ENCODE measurements at places on chromosomes 13 and 19.

GRCh38 chr19:35750167-35750566 lies 1.8 kb downstream of the LIN37 start:
- DNase-seq: no peak

GRCh38 chr13:40189426-40189825 lies 477.0 kb downstream of the FOXO1 start:
- no peak for DNase-seq

- DNase-seq: no peak
Observed at GRCh38 chr13:26950546-26950945, 190.0 kb upstream of the GPR12 start.

GRCh38 chr13:93745884-93746283 lies 519.3 kb downstream of the GPC6 start:
- DNase-seq: no peak

GRCh38 chr19:50896591-50897190 lies 14.5 kb downstream of the KLK4 start:
- peak; percentile 59 for DNase-seq

DNA sequence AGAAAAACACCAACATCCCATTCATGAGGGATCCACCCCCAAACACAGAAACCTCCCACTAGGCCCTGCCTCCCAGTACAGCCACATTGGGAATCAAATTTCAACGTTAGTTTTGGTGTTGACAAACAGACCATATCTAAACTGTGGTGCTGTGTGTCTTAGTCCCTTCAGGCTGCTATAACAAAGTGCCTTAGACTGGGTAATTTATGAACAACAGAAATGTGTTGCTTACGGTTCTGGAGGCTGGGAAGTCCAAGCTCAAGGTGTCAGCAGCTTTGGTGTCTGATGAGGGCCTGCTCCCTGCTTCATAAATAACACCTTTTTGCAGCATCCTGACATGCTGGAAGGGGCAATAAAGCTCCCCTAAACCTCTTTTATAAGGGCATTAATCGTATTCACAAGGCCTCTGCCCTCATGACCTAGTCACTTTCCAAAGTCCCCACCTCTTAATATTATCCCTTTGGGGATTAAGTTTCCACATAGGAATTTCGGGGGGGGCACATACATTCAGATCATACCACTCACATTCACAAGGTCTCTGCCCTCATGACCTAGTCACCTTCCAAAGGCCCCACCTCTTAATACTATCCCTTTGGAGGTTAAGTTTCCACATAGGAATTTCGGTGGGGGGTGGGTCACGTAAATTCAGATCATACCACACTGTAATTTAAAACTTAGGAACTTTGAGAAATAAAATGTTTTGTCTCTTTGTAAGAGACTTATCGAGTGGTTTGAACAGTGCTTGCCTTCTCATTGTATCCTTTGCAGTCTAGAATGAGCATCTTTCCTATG lies 27.5 kb downstream of the ZNF507 start:
- no peak for DNase-seq

Data from KBM-7 (cell line).